ENCODE measurements at places on chromosomes 6 and 20.

GRCh38 chr6:455006-455585, 63.5 kb downstream of the IRF4 start:
- no peak for DNase-seq

- no peak for DNase-seq
These were observed 244.2 kb downstream of the NRN1 start for GRCh38 chr6:5762561-5762968.

DNA sequence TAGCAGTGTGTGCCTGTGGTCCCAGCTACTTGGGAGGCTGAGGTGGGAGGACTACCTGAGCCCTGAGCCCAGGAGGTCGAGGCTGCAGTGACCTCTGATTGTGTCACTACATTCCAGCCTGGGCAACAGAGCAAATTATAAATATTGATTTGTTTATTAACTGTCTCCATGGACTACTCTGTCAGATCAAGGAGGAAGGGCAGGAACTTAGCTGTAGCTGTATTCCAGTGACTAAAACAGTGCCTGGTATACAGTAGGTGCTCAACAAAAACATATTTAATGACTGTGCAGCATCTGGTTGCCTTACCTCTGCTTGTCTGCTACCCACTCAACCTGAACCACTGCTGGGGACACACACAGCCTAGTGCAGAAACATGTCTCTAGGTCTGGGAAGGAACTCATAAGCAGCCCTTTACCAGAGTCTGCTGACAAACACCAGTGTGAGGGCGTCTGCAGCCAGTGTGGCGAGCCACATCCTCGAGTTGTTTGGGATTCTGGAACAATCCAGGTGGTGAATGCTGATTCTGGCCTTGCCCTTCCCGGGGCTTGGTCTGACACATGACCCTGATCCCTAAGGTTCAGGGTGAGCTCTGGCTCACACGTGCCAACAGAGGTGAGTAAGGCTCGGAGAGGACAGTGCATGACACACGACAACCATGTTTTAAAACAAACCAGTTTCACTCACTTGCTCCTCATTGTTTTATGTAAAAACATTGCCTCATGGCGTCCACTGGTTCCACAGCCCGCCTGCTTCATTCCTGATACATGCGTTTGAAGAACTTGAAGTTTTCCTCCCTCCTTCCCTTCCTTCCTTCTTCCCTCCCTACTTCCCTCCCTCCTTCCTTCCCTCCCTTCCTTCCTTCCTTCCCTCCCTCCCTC, 117.9 kb upstream of the ZNF217 start:
- no peak for DNase-seq

DNA sequence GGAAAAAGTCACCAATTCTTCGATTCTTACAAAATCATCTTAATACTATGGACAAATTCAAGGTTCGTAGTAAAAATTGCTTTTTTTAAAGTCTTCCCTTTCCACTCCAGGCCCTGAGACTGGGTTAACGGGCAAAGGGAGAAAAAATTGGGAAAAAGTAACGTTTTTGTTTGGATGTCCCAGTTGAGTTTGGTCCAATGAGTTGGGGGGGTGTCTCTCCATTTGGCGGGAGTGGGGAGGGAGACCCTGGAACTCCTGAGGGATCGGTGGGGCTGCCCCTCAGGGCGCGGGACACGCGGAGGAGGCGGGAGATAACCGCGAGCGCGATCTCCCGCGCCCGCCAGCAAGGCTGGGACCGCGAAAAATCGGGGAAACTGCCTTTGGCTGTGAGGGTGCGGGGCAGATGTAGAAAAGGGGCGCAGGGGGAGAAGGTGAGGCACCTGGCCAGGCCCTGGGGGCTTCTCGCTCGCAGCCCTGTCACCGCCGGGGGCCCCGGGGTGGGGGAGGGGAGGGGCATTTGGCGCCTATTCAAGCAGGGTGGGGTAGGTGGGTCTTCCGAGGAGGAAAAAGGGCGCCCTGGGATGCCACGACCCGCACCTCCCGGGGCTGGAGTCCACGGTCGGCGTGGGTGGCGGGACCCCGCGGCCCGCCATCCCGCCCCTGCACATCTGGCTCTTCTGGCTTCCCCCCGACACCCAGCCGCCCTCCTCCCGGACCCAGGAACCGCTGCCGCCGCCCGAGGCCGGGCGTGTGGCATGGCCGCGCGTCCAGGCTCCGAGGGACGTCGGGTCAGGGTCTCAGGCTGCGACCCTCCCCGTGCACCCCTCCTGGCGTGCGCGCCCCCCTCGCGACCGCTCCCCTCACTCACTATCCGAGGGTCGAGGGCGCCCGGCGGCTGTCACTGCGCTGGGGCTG, 595 bp downstream of the FBXO5 start:
- no peak for DNase-seq

GRCh38 chr20:49165611-49166010, 22.5 kb downstream of the STAU1 start:
- DNase-seq, result no peak

- DNase-seq, result no peak
These were observed 1147.0 kb upstream of the EYS start for GRCh38 chr6:66854014-66854413.

DNA sequence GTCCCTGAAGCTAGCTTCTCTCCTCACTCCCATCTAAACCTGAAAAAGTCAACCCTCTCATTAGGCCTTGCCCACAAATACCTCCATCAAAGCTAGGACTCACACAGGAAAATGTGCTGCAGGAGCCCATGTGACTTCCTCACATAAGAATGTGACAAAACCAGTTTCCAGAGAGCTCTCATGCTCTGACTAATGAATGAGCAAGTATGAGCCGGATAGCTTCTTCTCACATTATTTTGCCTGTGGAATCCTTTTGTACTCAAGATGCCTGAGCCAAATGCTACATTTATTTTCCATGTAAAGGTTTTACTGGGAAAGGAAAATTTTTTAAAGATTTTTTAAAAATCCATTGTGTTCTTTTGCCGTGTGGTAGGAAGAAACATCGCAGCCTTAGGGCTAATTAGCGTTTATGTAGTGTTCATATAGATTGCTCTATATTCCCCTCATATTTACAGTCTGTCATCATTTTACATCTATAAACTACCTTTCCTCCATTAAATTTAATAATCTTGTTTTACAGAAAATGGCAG, 68.6 kb upstream of the CCN6 start:
- no peak for DNase-seq

DNA sequence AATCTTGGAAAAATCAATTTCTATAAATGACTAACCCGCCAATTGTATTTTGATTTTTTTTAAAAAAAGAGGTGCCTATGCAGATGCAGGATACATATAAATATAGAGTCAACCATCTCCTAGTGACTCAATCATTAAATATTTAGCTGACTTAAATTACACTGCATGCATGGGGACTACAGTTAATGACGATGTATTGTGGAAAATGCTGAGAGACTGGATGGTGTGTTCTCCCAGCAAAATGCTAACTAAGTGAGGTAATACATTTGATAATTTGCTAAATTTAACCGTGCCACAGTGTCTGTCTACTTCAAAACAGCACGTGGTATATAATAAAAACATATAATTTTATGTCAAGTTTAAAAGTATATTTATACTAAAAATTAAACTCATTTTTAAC, 341.6 kb downstream of the PRKN start:
- DNase-seq, result no peak

GRCh38 chr6:134870677-134871498, 79.0 kb downstream of the ALDH8A1 start:
- DNase-seq, result no peak

DNA sequence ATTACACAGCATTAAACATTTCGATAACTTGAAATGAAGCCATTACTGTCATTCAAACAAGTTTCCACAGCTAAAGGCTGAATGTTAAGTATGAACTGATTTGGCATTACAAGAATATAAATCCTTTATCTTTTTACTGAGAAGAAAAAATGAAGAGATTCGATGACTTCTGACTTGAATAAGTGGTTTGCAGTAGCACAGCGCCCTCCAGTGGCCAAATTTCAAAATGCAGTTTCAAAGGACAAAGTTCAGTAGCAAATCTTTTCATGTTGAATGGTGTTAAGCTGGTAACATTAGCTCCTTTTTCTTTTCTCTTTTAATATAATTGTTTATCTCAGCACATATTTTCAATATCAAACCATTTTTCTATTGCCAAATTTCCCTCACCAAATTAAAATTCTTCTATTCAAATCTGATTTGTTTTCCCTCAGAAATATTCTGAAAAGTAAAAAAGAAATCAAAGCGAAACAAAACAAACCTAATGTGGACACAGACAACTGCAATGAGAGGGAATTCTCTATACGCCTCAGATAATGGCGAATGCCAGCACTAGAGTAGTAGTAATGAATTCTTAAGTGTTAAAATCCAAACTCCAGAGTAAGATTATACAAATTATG, 145.7 kb downstream of the BTBD9 start:
- peak; percentile 48 for DNase-seq

DNA sequence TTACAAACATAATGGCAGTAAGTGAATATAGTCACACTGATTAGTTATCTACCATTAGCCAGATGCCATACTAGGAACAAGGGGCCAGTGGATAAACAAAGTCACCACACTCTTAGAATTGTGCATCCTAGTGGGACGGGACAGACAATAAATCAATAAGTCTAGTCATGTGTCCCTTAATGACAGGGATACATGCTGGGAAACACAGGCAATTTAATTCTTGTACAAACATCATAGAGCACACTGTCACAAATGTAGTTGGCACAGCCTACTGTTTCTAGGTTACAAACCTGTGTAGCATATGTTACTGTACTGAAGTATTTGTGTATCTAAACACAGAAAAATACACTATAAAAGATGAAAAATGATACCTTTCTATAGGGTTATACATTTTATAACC, 123.0 kb upstream of the FAM184A start:
- DNase-seq, result no peak

GRCh38 chr20:63574829-63575743, 1.0 kb upstream of the HELZ2 start:
- DNase-seq, result no peak

DNA sequence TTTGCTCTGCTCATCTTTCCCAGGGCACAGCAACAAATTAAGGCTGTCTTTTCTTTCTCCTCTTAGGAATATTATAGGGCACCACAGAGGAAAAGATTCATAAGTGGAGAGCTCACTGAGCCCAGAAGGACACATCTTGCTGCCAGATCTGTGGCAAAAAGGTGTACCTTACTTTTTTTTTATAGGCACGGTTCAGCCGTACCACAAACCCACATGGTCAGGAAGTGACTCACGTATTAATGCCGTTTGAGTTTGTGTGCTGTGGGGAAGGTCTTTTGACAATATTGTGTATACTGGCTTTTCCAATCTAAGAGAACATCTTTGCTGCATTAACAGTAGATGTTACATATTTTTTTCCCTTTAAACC, 28.4 kb downstream of the PAQR8 start:
- peak; percentile 43 for DNase-seq

GRCh38 chr20:62603021-62603906, 39.0 kb upstream of the SLCO4A1 start:
- peak; percentile 94 for DNase-seq

- DNase-seq, result no peak
These were observed 409.3 kb upstream of the SULF2 start for GRCh38 chr20:48194583-48194982.

GRCh38 chr6:16200321-16200883, 38.0 kb upstream of the GMPR start:
- no peak for DNase-seq

- DNase-seq, result no peak
These were observed 3.6 kb downstream of the SERINC3 start for GRCh38 chr20:44518248-44518647.

DNA sequence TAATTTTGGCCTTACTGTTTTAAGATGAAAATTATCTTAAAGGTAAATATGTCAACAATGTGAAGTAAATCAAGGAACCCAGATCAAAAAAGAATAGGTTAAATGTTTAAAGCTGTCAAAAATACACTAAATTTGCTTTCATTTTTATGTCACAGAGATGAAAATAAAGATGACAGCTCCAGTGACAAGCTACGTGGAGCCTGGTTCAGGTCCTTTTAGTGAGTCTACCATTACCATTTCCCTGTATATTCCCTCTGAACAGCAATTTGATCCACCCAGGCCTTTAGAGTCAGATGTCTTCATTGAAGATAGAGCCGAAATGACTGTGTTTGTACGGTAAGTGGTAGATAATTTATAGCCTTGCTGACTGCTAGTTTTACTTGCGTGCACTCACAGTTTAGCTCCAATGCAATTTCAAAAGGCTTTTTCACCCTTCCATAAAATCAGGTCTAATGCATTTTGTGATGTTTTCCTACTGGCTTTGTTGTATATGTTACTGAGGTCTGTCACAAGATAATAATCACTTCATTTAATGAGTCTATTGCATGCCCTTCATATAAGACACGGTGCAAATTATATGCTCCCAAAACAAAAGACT, 1.9 kb downstream of the HEBP2 start:
- no peak for DNase-seq

- no peak for DNase-seq
These were observed 315.2 kb downstream of the TFAP2A start for GRCh38 chr6:10099529-10100140.
